ENCODE measurements at places on chromosomes 3 and 15. TPM values are rescaled to one million over a fixed set of nuclear protein-coding genes. Genes with fewer than 3 reads are reported as not detected.

PLD1 gene
- 27.9 TPM for total RNA-seq

PLSCR5 gene
- not detected for total RNA-seq

DNA sequence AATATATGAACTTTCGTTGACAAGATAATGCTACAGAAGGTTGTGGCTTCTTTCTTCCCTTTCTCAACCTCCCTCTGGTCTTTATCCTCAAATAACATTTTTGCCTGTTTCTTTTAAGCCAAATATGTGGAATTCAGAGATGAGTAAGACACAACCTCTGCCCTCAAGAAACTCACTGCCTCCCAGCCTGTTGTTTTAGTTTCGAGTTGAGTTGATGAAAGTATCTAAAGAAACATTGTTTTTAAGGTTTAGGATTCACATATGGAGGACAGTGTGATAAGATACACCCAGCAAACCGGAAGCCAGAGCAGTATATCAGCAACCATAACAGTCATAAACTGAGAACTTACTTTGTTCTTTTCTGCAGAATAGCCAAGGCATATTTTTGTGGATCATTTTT is 218.6 kb downstream of the THSD4 start:
- no peak for DNase-seq

DNA sequence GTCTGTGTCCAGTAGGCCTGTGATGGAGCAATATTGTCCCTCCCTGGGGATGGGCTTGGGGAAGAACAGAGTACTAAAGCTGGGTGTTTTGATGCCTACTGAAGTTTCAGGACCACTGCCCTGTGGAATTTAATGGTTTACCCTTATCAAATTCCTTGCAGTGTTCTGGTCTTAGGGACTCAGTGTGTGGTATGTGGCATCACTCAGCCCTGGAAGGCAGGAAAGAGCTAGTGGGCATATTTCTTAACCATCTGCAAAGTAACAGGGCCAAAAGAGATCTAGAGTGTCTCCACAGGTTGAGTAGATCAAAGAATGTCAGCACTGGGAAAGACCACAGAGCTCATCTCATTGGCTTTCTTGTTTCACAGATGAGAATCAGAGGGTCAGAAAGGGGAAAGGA is 11.8 kb upstream of the SCN10A start:
- no peak for DNase-seq

GRCh38 chr15:78712797-78713515 is 71.9 kb upstream of the CHRNB4 start:
- DNase-seq, result no peak

DNA sequence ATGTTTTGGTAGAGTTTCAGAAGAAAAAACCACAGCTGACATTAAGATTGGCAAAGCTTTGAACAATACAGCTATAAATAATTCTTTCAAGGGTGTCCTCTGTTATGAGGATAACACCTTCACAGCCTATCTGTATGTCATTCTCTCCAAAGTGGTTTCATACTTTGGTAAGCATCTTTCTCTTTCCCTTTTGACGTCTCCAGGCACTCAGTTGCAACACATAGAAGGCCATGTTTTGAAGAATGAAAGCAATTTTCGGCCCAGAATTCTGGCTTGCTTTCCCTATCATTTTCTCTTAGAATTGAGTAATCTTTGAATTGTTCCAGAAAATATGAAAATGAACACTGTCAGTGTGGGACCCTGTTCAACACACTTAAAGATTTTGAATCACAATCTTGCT is 200.0 kb upstream of the CBLB start:
- no peak for DNase-seq

DNA sequence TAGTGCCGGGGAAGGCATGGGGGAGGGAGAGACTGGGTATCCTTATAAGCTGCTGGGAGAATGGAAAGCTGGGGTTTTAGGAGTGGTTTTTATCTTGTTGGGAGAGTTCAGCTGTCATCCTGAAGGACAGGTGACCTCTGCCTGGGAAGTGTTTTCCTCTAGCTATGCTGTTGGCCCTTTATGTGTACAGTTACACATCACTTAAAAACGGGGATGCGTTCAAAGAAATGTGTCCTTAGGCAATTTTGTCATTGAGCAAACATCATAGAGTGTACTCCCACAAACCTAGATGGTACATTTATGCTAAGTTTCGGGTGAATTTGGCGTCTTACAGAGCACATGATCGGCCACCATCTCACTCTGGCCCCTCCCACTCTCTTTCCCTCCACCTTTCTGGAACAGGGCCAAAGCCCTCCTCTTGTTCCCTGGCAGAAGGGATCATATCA is 164.3 kb upstream of the NUDT16 start:
- no peak for DNase-seq

Data from NCI-H460 (cell line).